Activated CD4-positive, alpha-beta T cell treated with anti-CD3 and anti-CD28 coated beads, Interleukin-2, amount 50 U/mL, for 1 hour (primary cell): ENCODE measurements at places on chromosomes 1 and 21.

GRCh38 chr1:198007687-198008607 is 90.8 kb downstream of the LHX9 start:
- DNase-seq = no peak

- DNase-seq = no peak
Observed at GRCh38 chr1:178283409-178283808, 189.5 kb downstream of the RASAL2 start.

- DNase-seq = no peak
Observed at GRCh38 chr1:150536836-150537731, 12.1 kb upstream of the ADAMTSL4 start.

DNA sequence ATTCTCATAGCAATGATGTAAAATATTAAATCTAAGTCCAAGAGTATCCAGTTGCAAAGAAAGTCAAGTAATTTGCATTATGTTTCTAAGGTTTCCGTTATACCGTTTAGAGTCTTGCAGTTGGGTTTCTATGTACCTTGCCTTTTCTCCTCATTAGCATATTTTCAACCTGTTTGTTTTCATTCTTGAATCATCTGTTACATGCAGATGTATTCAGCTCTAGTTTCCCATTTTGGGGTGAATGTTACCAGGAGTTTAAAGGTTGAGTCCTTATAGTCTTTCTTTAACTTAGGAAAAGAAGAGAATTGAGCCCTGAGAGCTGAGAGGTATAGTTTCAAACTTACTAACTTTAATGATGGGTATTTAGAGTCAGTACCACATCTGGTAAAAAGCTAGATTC is 139.9 kb downstream of the NFIA start:
- DNase-seq = no peak

DNA sequence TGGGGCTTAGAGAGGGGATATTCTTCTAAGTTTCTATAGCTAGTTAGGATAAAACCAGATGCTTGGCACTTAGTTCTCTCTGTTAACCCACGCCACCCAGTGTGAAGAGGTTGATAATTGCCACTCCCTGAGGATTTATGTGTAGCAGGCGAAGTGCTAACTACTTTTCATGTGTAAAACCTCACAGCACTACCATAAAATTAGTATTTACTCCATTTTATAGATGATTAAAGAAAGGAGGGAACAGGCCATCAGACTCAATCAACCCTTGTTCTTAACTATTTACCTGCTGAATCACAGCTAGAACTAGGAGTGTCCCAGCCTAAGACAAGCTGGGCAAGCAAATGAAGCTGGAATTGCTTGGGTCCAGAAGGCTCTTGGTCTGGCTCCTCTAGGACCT is 8.9 kb downstream of the LIN28A start:
- DNase-seq = no peak

- DNase-seq = no peak
Observed at GRCh38 chr1:172616195-172616594, 42.7 kb upstream of the FASLG start.

DNA sequence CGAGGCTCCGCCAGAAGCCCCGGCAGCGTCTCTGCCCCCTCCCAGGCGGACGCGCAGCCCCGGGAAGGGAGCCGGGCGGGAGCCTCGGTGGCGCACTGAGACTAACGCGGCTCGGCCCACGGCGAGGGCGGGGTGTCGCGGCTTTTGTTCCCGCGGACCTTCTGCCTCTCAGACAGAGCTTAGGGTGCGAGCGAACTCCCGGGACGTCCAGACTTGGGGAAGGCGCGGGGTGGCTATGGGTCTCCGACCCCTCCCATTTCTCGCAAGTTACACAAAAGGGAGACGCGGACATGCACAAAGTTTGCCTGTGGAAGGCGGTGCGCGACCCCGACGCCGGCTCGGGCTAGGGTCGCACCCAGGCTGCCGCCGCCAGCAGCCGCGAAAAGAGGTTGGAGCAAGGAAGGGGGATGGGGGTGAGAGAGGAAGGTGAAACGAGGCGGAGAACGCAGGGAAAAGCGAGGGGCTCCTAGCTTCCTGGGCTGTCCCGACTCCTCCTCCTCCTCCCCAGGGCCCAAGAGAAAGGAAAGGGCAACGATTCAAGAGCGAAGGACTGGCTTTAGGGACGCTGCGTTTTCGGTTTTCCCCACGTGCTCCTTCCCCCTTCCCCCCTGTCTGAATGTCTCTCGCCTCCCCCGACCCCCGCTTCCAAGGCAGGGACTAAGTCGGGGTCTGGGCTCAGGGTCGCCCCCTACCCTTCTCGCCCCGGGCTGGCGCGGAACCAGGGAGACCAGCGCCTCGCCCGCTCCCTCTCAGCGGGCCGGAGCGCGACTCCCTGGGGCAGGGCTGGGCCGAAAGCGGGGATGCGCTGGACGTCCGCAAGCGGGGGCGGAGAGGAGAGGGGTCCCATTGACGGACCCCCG is 729 bp downstream of the APP start:
- DNase-seq = peak; percentile 29

DNA sequence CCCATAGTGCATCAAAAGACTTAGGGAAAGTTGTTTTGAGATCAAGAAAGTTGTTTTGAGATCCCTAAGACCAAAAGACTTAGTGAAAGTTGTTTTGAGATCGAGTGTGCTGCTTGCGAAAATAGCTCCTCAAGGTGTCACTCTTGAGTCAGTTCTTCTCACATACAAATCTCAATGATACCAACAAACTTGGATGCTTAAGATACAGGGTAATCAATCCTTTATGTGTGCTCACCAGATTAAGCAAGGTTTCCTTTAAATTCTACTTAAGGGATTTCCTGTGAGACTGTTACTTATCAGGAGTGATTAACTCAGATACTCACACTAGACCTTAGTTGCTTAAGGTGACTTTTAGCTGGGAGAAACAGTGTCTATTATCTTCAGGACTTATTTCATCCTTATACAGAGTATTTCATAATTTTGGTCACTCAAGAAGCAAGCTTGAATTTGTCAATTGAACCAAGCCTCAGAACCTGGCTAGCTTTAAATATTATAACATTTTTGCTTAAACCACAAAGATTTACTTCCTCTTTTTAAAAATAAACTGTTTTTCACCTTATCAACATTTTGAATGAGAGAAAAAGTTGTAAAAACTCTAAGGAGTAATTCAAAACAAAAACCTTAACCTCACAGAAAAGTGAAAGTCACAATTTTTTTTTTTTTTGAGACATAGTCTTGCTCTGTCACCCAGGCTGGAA is 8.0 kb upstream of the RLF start:
- no peak for DNase-seq

DNA sequence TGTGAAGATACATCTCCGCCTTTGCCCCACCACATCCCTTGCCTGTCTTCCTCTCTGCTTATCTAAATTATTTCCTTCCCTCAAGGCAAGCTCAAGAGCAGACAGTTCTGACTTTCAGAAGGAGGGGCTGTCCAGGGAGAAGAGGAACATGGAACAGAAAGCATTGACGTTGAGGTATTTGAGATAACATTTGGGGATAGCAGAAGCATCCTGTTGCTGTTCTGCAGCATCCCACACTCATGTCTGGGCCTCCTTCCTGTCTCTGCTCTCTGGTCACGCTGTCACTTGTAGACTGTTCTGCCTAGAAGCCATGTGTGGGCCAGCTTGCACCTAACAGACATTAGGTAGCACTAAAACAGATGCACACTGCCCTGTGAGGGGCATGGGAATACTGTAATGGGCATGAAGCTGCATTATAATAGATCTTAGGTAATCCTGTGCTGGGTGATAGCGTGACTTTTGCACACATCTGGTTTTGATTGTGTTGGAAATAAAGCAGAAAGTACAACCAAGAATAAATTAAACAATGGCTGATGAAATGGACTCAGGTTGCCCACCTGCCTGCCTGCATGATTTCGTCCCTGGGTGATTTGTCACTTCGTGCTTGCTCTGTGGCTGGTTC is 660 bp upstream of the RD3 start:
- no peak for DNase-seq

GRCh38 chr1:119159111-119159510 is 18.7 kb upstream of the WARS2 start:
- no peak for DNase-seq

DNA sequence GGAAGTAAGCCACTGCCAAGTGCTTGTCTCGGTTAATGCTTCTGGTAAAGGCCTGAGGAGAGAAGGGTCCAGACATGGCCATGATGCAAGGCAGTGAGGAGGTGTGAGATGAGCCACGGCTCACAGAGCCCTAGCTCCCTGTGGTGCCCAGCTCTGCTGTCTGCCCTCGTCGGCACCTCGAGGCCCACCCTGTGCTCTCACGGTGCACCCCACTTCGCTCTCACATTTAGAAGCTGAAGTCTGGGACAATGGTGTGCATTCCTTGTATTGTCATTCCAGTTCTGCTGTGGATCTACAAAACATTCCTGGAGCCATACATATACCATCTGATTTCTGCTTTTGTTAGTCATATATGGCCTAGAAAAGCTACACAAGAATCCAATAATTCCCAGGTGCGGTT is 3.3 kb downstream of the NCF2 start:
- DNase-seq = no peak

GRCh38 chr1:74502432-74502831 is 10.0 kb downstream of the LRRC53 start:
- no peak for DNase-seq

- no peak for DNase-seq
Observed at GRCh38 chr1:113178106-113178505, 105.1 kb downstream of the LRIG2 start.

DNA sequence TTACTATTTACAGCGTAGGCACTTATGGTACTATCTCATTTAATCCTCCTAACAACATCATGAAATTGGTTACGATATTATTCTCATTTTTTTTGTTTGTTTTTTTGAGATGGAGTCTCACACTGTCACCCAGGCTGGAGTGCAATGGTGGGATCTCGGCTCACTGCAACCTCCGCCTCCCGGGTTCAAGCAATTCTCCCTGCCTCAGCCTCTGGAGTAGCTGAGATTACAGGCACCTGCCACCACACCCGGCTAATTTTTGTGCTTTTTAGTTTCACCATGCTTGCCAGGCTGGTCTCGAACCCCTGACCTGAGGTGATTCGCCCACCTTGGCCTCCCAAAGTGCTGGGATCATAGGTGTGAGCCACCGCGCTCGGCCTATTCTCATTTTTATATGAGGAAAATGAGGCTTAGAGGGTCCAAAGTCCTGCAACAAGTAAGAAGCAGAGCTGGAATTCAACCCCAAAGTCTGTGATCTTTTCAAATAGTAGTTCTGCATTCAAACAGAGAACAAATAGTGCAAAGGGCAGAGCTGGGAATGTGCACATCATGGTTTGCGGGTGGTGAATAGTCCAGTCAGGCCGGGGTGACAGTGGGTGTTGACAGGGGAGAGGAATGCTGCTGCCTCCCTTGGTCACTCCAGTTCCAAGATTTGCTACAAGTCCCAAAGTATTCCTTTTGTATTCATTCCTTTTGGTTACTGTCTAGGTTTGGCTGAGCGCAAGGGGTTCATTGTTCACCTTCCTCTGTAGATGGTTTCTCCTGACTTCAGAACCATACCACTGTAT is 4.6 kb downstream of the PRUNE1 start:
- no peak for DNase-seq

GRCh38 chr1:48103495-48103894 is 106.3 kb upstream of the TRABD2B start:
- no peak for DNase-seq

GRCh38 chr1:213782941-213783672 is 204.7 kb upstream of the PROX1 start:
- DNase-seq = peak; percentile 15

DNA sequence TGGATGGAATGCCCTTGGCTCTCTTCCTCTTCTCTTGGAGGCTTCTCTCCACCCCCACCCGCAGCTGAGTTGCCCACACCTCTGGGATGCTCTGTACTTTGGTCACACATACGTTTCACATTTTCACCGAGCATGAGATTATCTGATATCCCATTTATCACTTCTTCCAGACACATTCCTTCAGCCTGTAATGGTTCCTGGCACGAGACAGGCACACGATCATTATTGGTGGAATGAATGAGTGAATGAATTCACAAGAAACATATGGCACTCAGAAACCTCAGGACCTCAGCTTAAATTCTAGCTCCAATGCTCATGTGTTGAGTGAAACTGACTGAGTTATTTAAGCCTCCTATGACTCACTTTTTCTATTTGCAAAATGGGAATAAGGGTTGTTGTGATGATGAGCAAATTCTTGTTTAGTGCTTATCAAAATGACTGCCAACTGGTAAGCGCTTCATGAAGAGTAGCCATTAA is 242.7 kb upstream of the JUN start:
- no peak for DNase-seq

- DNase-seq = no peak
Observed at GRCh38 chr1:234205966-234206365, 167.3 kb upstream of the COA6 start.

- no peak for DNase-seq
Observed at GRCh38 chr1:116179419-116179818, 68.2 kb downstream of the MAB21L3 start.

DNA sequence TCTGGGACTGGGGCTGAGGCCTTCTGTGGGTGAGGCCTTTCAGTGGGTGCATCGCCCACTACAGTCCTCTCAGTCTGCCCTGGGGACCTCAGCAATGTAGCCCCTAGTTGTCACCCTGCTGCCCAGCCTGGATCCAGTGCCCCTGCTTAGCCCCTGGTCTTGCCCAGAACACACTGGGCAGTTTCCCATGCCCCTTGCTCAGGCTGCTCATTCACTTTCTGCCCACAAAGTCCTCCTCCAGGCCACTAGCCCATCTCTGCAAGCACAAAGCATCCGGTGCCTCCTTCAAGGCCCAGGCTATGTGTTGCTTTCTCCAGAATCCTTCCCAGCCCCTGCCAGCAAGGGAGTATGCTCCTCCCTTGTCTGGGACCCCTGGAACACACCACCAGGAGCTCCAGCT is 5.4 kb upstream of the ADORA1 start:
- no peak for DNase-seq

GRCh38 chr1:164830628-164831027 is 271.6 kb downstream of the PBX1 start:
- no peak for DNase-seq

GRCh38 chr1:63319046-63320021 is 3.0 kb upstream of the FOXD3 start:
- DNase-seq = no peak

DNA sequence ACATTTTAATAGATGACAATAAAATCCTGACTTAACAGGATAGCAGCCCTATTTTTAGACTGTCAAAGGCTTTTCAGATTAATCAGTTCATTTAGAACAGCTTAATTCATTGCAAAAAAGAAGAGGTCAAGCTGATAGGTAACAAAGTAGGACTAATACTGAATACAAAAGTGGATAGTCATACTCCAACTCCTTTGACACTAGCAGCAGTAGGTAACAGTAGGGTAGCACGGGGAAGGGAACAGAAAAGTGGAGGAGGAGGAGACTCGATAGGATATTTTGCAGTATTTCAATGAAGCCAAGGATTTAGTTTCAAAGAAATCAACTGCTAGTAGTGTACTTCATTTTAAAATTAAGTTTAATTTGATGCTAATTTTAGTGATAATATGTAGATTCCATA is 51.1 kb downstream of the USP1 start:
- no peak for DNase-seq

DNA sequence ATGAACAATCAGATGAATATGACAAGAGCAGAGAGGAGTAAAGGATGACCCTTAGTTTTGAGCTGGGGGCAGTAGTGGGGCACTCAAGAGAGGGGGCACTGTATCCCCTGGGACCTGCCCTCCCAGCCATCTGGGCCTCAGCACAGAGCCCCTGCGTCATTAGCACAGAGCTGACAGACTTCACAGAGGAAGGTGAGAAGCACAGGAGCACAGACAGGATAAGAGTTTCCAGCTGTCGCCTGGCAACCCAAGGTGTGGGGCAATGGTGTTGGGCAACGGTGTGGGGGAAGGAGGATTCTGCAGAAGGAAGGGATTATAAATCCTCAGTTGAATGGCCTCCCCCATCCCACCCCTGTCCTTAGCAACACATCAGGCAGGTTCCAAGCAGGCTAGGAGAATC is 30.2 kb downstream of the RAB3B start:
- no peak for DNase-seq

- DNase-seq = no peak
Observed at GRCh38 chr1:26597629-26598039, 68.1 kb downstream of the RPS6KA1 start.
